ENCODE measurements at places on chromosomes 13 and 19.
A peak's percentile ranks its signal among the peaks of the same experiment; 100 is the strongest.

- DNase-seq = no peak
These were observed 140.9 kb downstream of the MZT1 start for GRCh38 chr13:72586518-72586917.

GRCh38 chr19:48780631-48781391 lies 25.5 kb downstream of the FGF21 start:
- no peak for DNase-seq

- DNase-seq = no peak
These were observed 3.1 kb downstream of the ZIC2 start for GRCh38 chr13:99984461-99985240.

DNA sequence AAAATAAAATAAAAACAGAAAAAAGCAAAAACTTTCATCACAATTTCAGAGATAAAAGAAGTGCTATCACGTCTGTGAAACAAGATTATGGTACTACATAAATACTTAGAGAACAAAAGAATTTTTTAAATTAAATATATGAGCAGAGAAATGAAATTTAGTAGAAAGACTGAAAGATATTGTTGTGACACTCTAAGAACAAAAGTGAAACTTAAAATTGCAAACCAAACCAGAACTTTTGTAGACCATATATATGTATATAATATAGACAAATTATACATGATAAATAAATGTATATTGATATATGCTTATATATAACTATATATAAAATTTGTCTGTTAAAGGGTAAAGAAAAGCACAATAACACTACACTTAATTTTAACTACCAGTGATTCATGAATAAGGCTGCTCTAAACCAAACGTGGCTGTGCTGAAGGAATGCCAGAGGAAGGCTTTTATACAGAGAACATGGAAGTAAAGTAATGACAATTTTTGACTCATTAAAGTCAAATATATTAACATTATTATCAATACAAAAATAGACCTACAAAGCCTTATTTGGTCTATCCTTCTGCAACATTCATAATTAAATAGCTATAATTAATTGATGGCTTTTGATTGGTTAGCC lies 1516.7 kb upstream of the PCDH20 start:
- no peak for DNase-seq

DNA sequence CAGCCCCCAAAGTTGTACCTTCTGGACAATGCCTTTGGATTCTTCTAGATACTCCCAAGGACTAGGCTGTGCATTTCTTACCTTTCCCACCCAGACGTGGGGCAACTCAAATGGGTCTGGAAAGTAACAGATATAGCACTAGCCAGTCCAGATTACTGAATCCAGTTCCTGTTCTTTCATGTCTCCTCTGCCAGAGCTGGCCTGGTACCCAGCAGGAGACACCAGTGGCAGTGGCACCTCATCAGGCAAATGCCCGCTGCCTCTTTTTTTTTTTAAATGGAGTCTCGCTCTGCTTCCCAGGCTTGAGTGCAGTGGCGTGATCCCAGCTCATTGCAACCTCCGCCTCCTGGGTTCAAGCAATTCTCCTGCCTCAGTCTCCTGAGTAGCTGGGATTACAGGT lies 43.2 kb downstream of the N4BP2L2 start:
- no peak for DNase-seq

GRCh38 chr13:47893527-47893926 lies 107.5 kb downstream of the SUCLA2 start:
- no peak for DNase-seq

DNA sequence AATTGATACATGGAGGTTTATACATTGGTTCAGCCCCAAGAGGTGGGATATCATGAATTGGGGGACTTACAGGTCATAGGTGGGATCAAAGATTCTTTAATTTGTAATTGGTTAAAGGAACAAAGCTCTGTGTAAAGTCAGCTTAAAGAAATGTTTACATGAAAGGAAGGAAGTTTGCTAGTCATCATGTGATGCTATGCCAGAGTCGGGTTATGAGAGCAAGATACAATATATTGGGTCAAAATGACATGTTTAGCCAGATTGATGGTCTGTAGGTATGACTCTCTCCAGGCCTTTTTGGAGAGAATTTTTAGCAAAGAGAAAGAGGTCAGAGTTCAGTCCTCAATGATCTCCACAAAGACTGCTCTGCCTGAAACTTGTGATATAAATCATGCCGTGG lies 5.3 kb upstream of the CYSLTR2 start:
- no peak for DNase-seq

GRCh38 chr19:18401580-18402112 lies 4.2 kb upstream of the LRRC25 start:
- DNase-seq = no peak

DNA sequence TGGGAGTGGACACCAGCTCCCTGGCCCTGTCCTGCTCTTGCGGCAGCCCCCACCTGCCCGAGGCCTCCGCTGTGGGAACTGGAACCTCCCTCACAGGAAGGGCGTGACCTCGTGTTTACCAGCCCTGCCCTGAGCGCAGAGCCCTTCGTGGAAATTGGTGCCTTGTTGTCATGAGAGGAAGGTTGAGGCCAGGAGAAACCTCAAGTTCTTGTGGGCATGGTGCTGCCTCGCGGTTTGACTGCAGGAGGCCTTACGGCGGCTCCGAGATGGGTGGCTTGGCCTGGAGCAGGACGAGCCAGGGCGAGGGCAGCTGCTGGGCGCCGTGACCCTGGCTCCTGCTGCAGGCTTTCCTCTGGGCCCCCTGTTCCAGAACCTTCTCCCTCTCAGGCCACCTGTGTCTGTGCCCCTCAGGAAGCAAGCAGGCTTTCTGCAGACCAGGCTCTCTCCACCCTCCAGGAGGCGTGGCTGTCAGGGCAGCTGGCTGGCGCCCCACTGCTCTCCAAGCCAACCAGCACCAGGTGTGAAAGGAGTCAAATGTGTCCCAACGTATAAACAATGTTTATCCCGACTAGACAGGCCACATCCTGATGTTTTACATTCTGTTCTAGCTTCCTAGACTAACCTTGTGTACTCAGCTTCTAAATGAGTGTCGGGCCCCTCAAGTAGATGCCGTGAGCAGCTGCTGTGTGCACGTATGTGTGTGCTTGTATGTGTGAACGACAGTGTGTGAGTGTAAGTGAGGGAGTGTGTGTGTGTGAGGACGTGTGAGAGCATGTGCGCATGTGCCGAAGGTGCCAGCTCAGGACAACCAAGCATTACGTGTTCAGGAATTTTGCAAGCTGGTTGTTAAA lies 10.4 kb upstream of the RASA3 start:
- peak; percentile 89 for DNase-seq

GRCh38 chr13:39597838-39598237 lies 5.2 kb downstream of the LHFPL6 start:
- DNase-seq = no peak

- no peak for DNase-seq
These were observed 3.2 kb downstream of the STX10 start for GRCh38 chr19:13146763-13147563.

GRCh38 chr19:47324502-47324901 lies 7.5 kb upstream of the C5AR2 start:
- no peak for DNase-seq

DNA sequence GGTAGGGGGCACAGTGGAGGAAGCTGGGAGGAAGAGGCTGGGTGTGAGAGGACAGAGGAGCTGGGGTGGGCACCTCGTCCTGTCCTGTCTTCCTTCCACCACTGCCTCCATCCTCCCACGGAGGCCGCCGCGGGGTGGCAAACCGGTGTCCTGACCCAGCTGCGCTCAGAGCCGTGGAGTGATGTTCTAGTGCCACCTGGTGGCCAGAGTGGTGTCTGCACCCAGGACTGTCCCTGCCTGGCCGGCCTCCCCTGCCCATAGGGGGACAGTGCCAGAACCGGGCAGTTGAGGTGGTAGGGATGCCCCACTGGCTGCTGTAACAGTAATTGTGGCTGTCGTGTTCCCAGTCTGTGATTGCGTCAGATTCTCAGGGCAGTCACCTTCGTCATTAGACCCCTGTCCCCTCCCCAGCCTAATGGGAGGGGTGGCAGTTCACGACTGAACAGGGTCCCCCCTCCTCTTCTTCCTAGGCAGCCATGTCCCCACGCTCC lies 11.1 kb upstream of the ARRDC2 start:
- DNase-seq = peak; percentile 83

GRCh38 chr19:10784257-10784656 lies 51.8 kb downstream of the TMED1 start:
- DNase-seq = no peak

DNA sequence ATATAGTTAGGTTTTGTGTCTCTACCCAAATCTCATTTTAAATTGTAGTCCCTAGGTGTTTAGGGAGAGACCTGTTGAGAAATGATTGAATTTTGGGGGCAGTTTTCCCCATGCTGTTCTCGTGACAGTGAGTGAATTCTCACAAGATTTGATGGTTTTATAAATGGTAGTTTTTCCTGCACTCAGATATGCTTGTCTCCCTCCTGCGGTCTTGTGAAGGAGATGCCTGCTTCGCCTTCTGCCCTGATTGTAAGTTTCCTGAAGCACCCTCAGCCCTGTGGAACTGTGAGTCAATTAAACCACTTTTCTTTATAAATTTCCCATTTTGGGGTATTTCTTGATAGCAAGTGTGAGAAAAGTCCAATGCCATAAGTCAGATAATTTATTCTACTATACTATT lies 1977.5 kb upstream of the PCDH20 start:
- no peak for DNase-seq

DNA sequence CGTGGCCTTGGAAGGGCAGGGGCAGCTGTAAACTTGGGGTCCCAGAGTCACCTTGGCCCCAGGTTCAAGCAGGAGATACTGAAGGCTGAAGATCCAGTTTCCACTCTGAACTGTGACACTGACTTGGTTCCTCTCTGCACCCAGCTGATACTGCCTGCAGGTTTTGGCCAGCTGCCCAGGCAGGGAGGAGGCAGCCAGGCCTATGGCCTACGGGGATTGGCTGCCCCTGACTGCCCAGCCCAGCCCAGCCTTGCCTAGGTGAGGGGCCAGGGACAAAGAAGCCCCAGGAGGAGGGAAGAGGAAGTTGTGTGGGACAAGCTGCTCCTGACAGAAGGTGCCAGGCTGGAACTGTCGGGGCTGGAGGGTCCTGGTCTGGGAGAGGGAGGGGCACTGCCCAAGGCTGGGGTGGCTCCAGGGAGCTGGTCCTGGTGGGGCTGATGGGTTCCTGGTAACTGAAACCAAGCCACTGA lies 51.7 kb upstream of the CYP4F8 start:
- no peak for DNase-seq

GRCh38 chr19:51564791-51565190 lies 6.3 kb upstream of the ZNF175 start:
- no peak for DNase-seq

- DNase-seq = no peak
These were observed 64.2 kb downstream of the LNX2 start for GRCh38 chr13:27556109-27556508.

DNA sequence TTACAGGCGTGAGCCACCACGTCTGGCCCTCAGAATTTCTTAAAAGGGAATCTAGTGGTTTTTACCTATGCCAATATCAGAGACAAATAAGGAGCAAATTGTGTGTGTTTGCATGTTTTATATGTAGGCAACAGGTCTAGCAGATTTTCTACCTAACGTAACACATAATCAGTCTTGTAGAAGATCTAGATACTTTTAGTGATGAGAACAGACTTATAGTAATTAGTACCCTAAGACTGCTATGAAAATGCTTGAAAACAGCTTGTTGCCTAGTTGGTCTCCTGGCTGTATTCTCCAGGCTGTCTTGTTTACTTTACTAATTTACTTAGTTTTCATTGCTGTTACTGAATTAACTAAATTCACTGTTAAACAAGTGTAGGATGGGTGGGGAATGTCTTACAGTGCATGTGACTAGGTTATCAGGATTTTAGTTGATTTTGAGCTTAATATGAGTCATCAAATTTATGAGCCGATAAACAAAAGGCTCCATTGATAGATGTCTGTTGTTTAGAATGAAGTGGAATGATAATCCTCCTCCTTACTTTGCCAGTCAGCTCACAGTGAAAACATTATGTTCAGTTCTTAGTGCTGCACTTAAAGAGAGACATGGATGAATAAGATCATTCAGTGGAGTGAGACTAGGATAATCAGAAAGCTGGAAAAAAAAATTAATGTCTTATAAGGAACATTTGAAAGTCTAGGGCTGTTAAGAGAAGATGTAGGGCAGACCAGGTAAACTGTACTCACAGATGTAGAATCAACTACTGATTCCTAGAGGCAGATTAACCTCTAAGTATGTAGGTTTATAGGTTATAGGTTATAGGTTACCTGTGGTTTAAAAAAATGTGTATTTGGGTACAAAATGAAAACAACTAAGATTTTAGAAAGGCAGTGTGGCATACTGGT lies 22.4 kb downstream of the GTF2F2 start:
- no peak for DNase-seq

- DNase-seq = no peak
These were observed 113.8 kb downstream of the SLITRK6 start for GRCh38 chr13:85685436-85685835.

DNA sequence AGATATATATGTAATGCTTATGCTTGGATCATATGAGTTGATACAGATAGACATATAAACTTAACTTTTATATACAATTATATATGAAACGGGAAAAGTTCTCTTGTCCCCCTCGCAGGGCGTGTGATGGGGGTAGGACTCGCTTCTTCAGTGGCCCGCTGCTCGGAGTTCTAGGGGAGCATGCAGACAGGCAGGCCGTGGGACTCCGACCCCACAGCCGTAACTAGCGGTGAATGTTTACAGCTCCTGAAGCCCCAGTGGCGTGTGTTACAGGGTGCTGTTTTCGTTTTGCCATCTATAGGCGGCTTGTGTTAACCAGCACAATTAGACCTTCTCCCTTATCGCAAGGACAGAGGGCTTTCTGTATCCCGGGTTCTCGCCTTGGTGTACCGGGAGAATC lies 1899.8 kb downstream of the PCDH9 start:
- no peak for DNase-seq

DNA sequence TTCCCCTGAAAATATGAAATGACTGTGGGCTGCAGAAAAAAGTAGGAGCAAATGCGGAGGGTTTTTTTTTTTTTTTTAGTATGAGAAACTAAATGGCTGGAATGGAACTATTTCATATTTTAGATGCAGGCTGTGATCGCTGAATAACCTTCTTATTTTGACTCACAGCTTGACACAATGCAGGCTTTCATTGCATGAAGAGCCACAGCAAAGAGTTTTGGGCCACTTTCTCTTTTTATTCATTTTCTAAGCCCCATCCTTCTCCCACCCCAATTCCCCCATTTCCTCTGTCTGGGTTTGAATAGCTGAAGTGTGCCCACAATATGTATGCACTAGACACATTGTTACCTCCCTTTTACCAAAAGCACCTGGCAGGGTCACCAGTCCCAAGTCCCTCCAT lies 125.9 kb downstream of the COG6 start:
- no peak for DNase-seq

- DNase-seq = no peak
These were observed 5.6 kb downstream of the FZR1 start for GRCh38 chr19:3511506-3512251.

GRCh38 chr19:16522559-16523377 lies 19.5 kb downstream of the CHERP start:
- no peak for DNase-seq

- no peak for DNase-seq
These were observed 10.0 kb upstream of the VSTM2B start for GRCh38 chr19:29515706-29516357.
